Uterus (tissue), 4 donors: ENCODE measurements at places on chromosomes 7 and 10.

- H3K36me3 ChIP-seq = no peaks in the 10 kb centered on the region
- no peaks in the 10 kb centered on the region for H3K27me3 ChIP-seq
- H3K4me3 ChIP-seq = no peak overlapping the region
Observed at GRCh38 chr10:90032519-90032918, 331.1 kb downstream of the KIF20B start.

DNA sequence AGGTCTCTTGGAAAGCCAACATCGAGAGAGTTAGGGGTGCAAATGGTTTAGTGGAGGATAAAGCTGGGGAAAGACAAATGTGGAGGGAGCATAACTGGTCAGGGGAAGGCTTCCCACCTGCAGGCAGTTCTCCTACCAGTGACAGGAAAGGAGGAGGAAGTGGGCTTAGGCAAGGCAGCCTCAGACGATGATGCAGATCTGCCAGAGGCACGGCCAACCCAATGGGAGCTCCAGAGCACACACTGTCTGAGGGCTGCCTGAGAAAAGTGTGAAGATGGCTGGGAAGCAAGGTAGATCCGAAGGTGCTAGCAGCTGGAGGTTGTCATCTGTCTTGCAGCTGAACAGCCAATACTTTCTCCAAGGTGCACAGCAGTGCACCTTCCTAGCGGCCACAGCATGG is 178.8 kb downstream of the C7orf25 start:
- H3K27ac ChIP-seq = no peak overlapping the region
- H3K27me3 ChIP-seq = no peaks in the 10 kb centered on the region

DNA sequence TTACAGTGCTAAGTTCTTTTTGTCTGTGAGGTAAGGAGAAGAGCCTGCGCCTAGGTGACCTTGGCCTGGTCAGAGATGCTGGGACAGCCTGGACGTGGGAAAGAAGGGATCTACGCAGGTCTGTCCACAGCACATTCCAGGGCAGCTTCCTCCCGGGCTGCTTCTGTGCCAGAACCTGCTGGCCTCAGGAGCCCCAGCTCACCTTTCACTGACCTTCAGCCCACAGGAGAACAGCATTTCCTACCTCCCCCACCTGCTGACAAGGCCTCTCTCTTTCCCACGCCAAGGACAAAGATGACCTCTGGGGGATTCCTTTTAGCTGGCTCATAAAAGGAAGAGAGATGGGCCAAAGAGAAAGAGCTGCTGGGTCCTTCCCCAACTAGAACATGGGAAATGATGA is 260.6 kb downstream of the KCNMA1 start:
- no peaks in the 10 kb centered on the region for H3K27me3 ChIP-seq
- no peak for DNase-seq
- no peak overlapping the region for H3K4me3 ChIP-seq
- H3K36me3 ChIP-seq = no peaks in the 10 kb centered on the region

- H3K36me3 ChIP-seq = no peaks in the 10 kb centered on the region
- H3K4me1 ChIP-seq = no peaks in the 10 kb centered on the region
- H3K27me3 ChIP-seq = no peaks in the 10 kb centered on the region
- no peak overlapping the region for H3K4me3 ChIP-seq
Observed at GRCh38 chr10:72048450-72049124, 39.8 kb downstream of the SPOCK2 start.

DNA sequence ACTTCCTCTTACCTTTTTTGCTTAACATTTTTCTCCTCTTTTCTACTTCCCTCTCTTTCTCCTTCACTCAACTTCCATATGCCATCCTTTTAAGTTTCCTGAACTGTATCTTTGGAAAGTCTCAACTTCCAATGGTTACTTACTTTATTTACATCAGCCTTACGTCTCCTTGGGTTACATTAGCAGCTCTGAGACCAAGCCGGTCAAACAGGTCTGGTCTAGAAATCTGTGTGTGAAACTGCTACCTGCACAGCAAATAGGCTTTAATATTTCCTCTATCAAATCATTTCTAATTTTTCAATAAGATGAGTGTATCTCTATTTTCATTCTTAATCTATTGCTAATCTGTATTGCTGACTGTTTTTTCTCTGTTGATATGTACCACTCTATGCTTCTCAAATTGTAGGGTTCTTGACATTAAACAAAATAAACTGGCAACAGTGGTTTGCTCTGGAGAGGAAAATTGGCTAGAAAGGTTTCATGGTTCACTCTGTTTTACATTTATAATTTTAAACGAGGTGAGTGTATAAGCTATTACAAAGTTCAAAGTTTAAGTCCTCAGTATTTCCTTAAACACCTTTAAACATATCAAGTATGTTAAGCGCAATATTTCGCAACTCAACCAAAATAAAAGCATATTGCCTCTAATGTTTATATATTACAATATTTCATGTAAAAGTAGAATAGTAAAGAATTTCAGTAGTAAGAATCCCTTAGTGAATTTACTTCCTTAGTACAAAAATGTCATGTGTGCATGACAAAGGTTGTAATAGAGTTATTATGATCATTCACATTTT is 3.6 kb upstream of the SEMA3C start:
- no peaks in the 10 kb centered on the region for H3K36me3 ChIP-seq
- H3K27ac ChIP-seq = no peak overlapping the region
- no peaks in the 10 kb centered on the region for H3K4me1 ChIP-seq
- H3K4me3 ChIP-seq = no peak overlapping the region
- no peaks in the 10 kb centered on the region for H3K27me3 ChIP-seq
